ENCODE measurements at places on chromosomes 2 and 18.

DNA sequence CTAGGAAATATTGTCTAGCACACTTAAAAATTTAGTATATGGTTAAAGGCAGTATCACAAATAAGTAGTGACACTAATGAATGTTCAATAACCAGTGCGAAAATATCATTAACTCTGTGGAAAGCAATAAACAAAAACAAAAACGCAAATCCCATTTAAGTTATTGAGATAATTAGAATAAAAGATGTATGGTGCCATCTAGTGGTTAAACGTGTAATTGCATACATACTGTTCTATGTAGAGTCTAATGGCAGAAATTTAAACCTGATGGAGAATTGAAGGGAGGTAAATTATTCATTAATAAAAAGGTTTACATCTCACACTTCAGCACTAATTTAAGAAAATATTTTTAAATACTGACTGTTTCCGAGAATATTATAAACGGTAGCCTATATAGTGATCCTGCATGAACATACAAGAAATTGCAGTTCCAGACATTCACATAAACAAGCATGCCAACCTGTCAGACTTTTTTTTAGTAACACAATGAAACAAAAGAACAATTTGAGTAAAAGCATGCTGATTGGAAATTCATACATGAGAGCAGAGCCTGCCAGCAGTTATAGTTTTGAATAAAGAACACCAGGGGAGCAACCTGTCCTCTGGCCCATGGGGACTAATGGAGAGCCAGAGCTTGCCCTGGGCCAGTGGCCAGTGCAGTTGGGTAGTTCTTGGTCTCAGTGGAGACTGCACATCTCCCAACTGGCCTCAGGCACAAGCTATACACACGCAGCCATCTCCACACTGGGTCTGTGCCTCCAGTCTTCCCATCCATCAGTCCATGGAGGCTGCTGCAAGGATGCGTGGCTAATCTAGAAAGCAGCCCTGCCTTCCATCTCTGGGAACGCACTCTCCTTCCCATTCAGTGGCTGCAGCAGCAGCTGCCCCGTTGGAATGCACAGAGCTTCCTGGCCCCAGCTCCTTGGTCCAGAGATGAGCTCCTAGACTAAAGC is 28.0 kb downstream of the GCG start:
- ATAC-seq: peak; percentile 58

GRCh38 chr2:233386382-233387041 is 32.2 kb downstream of the DGKD start:
- no peak for ATAC-seq

- ATAC-seq: peak; percentile 82
Observed at GRCh38 chr2:239293775-239294430, 106.9 kb downstream of the HDAC4 start.

DNA sequence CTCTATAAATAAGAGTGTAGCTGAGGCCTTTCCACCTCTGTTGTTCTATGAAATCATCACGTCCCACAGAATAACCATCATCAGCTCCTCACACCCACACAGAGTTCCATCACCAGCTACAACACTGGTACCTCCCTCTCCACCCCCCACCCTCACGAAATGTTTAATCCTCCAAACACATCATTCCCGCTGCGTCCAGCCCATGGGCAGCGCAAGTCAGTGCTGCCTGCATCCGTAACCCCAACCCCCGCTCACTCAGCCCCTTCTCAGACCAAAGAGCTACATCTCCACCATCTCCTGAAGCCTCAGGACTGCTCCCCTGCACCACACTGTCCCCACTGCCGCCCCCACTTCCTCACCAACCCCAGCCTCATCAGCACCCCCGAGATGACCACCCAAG is 19.4 kb downstream of the DNMT3A start:
- ATAC-seq: peak; percentile 54
